ENCODE measurements at places on chromosomes 1 and 21.

GRCh38 chr1:21563971-21564370 is 54.7 kb downstream of the ALPL start:
- DNase-seq: no peak

DNA sequence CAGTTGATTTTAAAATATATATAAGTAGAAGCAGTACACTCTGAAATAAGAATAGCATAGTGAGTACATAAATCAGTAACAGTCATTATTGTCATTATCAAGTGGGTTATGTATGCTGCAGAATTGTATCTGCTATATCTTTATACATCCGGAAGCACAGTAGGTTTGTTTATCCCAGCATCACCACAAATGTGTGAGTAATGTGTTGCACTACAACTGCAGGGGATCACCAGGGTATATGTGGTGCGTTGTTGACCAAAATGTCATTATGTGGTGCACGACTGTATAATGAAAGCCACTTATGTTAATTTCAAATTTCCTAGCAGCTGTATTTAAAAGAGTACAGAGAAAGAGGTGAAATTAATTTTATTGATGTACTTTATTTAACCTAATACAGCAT is 87.7 kb upstream of the GADD45A start:
- DNase-seq: no peak

- DNase-seq: no peak
These were observed 7.7 kb upstream of the HLCS start for GRCh38 chr21:36973986-36974850.

DNA sequence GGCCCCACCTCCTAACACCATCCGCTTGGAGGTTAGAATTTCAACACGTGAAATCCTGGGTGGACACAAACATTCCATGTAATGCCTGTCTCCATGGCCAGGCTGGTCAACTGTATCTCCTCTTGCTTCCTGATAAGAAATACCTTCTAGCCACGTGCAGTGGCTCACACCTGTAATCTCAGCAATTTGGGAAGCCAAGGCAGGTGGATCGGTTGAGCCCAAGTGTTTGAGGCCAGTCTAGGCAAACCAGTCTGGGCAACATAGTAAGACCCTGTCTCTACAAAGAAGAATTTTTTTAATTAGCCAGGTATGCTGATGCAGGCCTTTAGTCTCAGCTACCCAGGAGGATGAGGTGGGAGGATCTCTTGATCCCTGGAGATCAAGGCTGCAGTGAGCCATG is 58.3 kb upstream of the GALNT2 start:
- no peak for DNase-seq

- no peak for DNase-seq
These were observed 72.1 kb downstream of the GREM2 start for GRCh38 chr1:240539769-240540414.

DNA sequence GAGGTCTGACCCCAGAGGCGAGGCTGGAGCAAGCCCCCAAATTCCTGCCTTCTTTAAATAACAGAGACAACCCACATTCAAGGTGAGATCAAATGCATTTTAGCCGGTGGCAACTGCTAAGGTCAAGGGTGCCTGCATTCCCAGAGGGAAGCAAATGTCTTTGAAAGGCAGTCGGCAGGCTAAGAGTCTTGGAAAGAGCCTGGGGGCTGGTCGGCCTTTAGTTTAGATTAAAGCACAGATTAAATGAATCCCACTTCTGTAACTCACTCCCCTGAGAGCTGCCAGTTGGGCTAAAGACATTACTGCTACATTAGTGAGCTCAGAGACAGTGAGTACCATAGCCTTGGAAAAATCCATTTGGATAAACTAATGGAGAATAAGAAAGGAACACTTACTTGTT is 59.2 kb downstream of the HTR6 start:
- DNase-seq: no peak

DNA sequence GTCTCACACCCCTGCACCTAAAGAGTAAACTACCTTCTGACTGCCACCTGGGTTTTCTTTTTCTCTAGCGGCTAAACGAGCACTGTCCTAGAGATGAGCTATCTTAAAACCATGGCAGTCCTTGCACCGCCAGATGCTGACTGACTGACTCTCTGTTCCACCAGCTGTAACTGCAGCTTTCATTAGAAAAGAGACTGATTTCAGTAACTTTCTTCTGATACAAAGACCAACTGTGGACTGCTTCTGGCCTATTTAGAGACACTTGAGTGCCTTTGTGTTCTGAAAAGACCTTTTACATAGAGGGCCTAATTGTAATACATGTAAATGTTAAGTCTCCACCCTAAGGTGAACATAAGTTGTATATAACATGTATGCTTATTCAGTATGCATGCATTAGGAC is 152.5 kb downstream of the DISC1 start:
- DNase-seq: no peak

DNA sequence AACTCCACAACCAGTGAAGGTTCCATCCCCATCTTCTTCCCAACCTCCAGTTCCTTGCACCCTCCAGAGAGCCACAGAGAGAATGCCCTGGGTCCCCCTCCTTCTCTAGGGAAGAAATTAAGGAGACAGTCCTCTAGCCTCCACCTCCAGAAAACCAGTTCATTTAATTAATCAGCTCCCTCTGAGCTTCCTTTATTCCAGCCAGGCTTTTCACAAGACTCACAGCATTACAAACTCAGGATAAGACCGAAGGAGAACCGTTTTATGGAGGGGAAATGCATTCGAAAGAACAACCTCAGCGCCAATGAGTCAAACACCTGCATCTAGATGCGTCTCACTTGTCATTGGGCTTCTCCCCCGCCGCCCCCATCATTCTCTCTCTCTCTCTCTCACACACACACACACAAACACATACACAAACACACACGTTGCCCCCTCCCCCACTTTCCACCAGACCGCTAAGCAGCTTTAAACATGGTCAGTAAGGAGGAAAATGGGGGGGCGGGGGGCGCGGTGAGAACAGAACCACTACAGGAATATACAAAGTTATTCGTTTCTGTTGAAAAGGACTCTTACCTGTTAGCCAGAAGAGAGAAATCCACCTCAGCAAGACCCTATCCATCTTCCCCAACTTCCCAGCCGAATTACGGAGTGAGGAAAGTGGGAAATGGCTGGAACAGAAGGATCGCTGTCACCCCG is 544 bp downstream of the ILDR2 start:
- peak; percentile 63 for DNase-seq

DNA sequence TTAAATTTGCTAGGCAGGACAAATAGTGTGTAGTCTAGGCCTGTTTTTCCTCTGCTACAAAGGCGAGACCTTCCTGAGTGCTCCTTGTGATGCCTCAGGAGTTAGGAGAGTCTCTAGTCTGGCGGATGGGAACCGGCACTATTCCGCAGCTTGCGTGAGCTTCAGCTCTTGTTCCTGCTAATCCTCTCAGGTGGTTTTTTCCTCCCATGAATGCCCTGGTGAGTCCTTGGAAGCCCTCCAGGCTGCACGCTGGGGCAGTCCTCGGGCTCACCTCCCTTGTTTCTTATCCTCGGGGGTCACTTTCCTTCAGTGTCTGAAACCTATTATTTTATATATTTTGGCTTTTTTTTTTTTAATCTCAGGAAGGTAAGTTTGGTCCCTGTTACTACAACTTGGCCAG is 28.2 kb downstream of the UTS2 start:
- DNase-seq: no peak

DNA sequence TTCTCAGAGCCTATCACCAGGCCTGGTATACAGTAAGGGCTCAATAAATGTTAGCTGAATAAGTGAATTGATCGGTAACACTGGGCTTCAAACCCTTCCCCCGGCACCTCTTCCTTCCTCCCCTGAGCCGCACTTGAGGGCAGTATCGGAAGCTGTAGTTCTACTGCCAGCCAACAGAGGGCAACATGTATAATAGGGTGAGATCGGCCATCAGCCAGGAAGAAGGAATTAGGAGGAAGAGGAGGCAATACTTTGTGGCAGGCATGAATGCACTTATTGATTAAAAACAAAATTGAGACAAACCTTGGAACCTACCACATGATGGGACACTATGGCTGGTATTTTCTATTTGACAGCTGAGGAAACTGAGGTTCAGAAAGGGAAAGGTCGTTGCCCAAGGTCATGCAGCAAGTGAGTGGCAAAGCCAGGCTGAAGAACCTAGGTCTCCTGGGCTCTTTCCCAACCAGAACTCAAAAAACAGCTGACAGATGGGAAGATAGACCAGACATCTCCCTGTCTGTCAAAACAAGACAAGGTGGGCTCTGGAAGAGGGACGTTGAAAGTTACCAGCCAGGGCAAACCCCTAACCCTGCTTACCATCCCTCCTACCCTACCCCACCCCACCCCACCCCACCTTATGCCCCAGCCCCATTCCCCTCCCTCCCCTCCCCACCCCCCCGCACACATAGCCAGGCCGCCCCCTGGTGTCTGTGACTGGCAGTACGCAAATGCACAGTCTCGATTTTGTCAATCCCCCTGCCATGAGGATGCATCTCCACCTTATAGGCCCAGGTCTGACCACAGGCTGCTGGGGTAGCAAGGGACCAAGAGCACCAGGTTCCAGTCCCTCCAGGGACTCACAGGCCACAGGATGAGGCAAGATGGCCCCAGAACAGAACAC is 107.3 kb upstream of the RUNX3 start:
- peak; percentile 76 for DNase-seq
